ENCODE measurements at places on chromosomes 12 and 14. TPM values are rescaled to one million over a fixed set of nuclear protein-coding genes. Genes with fewer than 3 reads are reported as not detected.

The FAM222A gene
- total RNA-seq: 1.1 TPM

The SBNO1 gene
- 53.6 TPM for total RNA-seq

The CPM gene
- total RNA-seq: 1.1 TPM

The TMEM52B gene
- total RNA-seq: not detected

The LIN7A gene
- 17.8 TPM for total RNA-seq

The GNB3 gene
- 9.0 TPM for total RNA-seq

The PLEK2 gene
- total RNA-seq: 2.9 TPM

The SERPINA3 gene
- not detected for total RNA-seq

The ANO4 gene
- 2.9 TPM for total RNA-seq

The NDRG2 gene
- 27.2 TPM for total RNA-seq

The FAIM2 gene
- 1.4 TPM for total RNA-seq

Measured in H1 (cell line).